ENCODE measurements at places on chromosomes 6 and 20.

DNA sequence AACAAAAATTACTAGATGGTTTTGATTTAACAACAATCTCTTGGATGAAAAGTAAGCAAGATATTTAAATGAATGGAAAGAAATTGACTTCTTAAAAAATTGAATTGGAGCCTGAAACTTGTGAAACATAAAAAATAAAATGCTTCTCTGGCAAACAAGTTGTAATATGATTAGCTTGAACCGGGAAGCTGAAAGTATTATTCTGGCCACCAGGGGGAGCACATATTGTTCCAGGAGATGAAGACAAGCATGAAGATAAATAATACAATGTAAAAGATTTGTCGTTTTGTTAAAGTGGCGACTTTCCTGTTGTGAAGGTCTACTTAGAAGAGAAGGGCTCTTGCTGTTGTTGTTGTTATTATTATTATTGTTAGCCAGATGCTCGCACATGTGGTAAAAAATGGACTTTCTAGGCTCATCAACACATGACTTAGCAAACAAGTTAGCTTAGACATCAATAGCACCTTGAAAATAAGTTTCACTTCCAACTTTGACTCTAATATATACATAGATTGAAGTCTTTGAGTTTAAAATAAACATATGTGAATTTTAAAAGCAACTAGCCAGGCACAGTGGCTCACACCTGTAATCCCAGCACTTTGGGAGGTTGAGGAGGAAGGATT, 14.2 kb downstream of the PAX1 start:
- peak; percentile 66 for DNase-seq

DNA sequence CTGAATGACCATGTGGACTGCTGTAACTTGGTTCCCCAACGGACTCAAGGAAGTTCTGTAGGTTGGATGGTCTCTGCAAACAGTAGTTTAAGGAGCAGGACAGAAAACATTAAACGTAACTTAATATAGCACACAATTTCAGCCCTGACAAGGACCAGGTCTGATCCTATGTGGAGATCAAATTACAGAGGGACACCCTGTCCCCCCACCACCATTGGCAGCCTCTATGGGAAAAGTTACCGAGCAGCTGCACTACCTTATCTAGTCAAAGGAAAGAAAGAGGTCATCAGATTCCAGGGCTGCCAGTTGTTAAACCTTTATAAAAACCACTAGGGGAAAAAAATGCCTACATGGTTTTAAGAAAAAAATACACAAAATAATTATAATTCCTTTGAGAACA, 191.5 kb upstream of the RSPO3 start:
- no peak for DNase-seq

GRCh38 chr20:34066476-34067090, 45.5 kb downstream of the EIF2S2 start:
- DNase-seq = no peak

- DNase-seq = no peak
These were observed 7.3 kb upstream of the NAA20 start for GRCh38 chr20:20009784-20010253.

Measured in KBM-7 (cell line).